ENCODE measurements at places on chromosomes 2 and 18.

GRCh38 chr18:54878659-54879358, 50.5 kb downstream of the RAB27B start:
- H3K27me3 ChIP-seq, result no peaks in the 10 kb centered on the region
- H3K36me3 ChIP-seq, result no peaks in the 10 kb centered on the region
- H3K27ac ChIP-seq, result no peak overlapping the region
- no peak overlapping the region for H3K4me3 ChIP-seq

GRCh38 chr18:67301592-67301991, 214.9 kb downstream of the DSEL start:
- peak; percentile 37 for DNase-seq
- peak overlapping the region; percentile 22 for H3K27ac ChIP-seq
- no peaks in the 10 kb centered on the region for H3K27me3 ChIP-seq
- peak overlapping the region; percentile 32 for H3K4me3 ChIP-seq
- H3K4me1 ChIP-seq, result peaks cover 8% of the 10 kb centered on the region

GRCh38 chr2:75199428-75200011, at the start of gene TACR1:
Gene TACR1 (minus strand): TSS chr2:75199520. CDS start chr2:75198934, 586 bp downstream.
- H3K36me3 ChIP-seq, result no peaks in the 10 kb centered on the region
- H3K4me3 ChIP-seq, result peak within 1 kb of the TSS; percentile 73
- 0 out of 2 replicates have a peak, but pooled peaks cover 3% of the 10 kb centered on the region for H3K4me1 ChIP-seq
- no peak within 1 kb of the TSS for H3K27ac ChIP-seq

DNA sequence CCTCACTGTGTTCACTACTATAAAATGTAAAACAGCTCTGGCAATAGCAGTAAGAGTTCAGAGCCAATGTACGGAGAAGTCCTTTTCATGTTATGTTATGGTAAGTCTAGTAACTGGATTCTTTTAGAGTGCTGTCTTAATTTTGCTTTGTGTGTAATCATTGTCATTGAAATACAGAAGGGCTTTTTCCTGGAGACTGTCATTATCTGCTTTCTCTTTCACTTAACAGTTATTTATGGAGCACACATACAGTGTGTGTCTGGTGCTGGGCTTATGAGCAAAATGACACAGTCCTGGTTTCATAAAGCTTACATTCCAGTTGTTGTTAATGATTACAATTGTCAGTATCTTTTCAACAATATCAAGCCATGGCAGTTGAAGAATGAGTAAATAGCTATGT, 95.5 kb downstream of the CCDC102B start:
- H3K27me3 ChIP-seq, result no peaks in the 10 kb centered on the region
- no peak for DNase-seq
- no peak overlapping the region for H3K4me3 ChIP-seq
- no peaks in the 10 kb centered on the region for H3K4me1 ChIP-seq
- no peak overlapping the region for H3K27ac ChIP-seq

DNA sequence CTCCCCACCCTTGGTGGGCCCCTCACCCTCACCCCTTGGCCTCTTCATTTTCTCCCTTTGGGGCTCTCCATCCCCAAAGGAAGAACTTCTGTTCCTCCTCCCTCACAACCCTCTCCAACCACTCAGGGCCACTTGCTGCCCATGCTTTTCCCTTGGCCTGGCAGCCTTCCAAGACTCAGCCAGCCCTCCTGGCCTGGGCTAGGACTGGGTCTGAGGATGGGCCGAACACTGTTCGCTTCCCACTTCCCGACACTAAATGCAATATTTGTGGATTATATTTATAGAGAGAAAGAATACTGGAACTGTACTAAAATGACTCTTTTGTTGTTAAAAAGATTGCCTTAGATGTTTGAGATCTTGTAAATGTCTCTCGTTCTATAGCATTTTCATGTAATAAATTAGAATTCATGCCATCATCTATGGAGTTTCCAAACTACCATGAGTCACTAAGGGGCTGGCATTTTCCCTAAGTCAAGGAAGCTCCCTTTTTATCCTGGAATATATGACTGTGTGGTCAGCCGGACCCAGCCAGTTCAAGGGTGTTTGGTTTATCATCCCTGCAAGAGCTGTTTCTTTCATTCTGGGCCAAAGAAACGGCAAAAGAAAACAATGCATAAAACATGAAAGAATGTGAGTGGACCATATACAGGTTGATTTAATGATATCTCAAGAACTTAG, 3.8 kb downstream of the CXCR2 start:
- H3K27ac ChIP-seq, result no peak overlapping the region
- DNase-seq, result peak; percentile 43
- H3K27me3 ChIP-seq, result peaks cover 68% of the 10 kb centered on the region
- no peaks in the 10 kb centered on the region for H3K36me3 ChIP-seq

DNA sequence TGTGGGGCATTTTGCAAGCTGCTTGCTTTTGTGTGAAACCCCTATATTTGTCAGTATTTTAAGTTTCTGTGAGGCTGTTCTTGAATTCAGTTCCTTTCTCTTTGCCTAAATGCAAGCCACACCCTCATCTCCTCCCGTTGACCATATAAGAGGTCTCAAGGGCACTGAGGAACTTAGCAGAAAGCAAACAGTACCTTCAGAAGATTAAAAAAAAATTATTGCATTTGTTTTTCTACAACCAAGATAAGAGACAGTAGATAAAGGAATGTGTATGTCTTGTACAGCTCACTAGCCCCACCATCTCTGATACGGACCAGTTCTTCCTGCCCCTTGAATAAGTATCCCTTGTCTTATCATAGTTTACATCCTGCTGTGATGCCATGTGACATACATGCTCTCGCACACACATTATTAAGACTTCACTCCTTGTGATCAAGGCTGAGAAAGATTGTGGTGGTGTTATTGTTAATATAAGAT, 64.2 kb downstream of the NPAS2 start:
- no peaks in the 10 kb centered on the region for H3K4me1 ChIP-seq
- DNase-seq, result no peak
- no peak overlapping the region for H3K27ac ChIP-seq
- H3K36me3 ChIP-seq, result no peaks in the 10 kb centered on the region
- no peaks in the 10 kb centered on the region for H3K27me3 ChIP-seq
- H3K4me3 ChIP-seq, result no peak overlapping the region

GRCh38 chr2:181174611-181175580, 194.5 kb downstream of the UBE2E3 start:
- no peak overlapping the region for H3K4me3 ChIP-seq
- no peak overlapping the region for H3K27ac ChIP-seq
- no peaks in the 10 kb centered on the region for H3K36me3 ChIP-seq
- DNase-seq, result no peak

GRCh38 chr2:198371921-198372543, 567.6 kb downstream of the PLCL1 start:
- peak overlapping the region; percentile 79 for H3K4me3 ChIP-seq
- H3K36me3 ChIP-seq, result no peaks in the 10 kb centered on the region
- peak; percentile 79 for DNase-seq
- no peaks in the 10 kb centered on the region for H3K27me3 ChIP-seq
- H3K4me1 ChIP-seq, result peaks cover 8% of the 10 kb centered on the region

GRCh38 chr2:55995211-55995610, 71.6 kb upstream of the EFEMP1 start:
- no peak overlapping the region for H3K27ac ChIP-seq
- H3K4me1 ChIP-seq, result peaks cover 38% of the 10 kb centered on the region
- no peaks in the 10 kb centered on the region for H3K27me3 ChIP-seq
- DNase-seq, result no peak
- H3K36me3 ChIP-seq, result no peaks in the 10 kb centered on the region

DNA sequence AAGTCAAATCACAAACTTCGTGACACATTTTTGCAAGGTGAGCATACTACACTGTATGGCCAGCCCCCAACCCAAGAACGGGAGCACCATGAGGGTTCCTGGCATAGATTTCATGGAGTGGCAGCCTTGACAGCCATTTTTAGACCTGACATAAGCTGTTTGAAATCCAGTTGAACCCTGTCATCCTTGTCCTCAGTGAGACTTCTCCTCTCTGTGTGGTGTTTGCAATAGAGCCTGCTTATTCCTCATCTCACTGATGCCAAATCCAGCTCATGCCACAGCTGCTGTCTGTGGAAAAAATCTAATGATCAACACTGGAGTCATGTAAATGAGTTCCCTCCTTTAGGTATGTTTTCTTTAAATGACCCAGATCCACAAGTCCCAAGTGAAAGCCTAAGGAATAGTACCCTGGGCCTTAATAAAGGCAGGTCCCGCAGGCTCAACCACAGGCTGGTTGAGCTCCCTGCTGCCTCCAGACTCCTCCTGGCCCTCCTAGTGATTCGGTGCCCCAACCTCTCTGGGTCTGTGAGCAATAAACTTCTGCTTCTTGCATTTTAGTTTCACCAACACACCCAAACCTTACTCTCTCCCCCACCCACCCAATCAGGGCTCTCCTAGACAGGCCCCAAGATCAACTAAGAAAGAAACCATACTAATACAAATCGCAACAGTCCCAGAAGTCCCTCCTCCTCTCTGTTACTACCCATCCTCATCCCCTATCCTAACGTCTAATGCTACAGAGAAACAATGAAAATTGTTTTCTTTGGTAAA, 8.4 kb upstream of the CREG2 start:
- H3K4me1 ChIP-seq, result peaks cover 18% of the 10 kb centered on the region
- H3K27me3 ChIP-seq, result no peaks in the 10 kb centered on the region
- peak; percentile 39 for DNase-seq
- H3K4me3 ChIP-seq, result no peak overlapping the region
- peak overlapping the region; percentile 91 for H3K27ac ChIP-seq

- H3K4me1 ChIP-seq, result no peaks in the 10 kb centered on the region
- no peaks in the 10 kb centered on the region for H3K36me3 ChIP-seq
- no peak overlapping the region for H3K4me3 ChIP-seq
- H3K27ac ChIP-seq, result no peak overlapping the region
- H3K27me3 ChIP-seq, result no peaks in the 10 kb centered on the region
- DNase-seq, result peak; percentile 34
These were observed 1377.0 kb downstream of the SUCLG1 start for GRCh38 chr2:83081826-83082690.

- no peaks in the 10 kb centered on the region for H3K36me3 ChIP-seq
- no peak overlapping the region for H3K27ac ChIP-seq
- no peaks in the 10 kb centered on the region for H3K4me1 ChIP-seq
- no peak overlapping the region for H3K4me3 ChIP-seq
- H3K27me3 ChIP-seq, result no peaks in the 10 kb centered on the region
These were observed 33.6 kb downstream of the ASXL3 start for GRCh38 chr18:33611525-33612135.

- no peak overlapping the region for H3K4me3 ChIP-seq
- peaks cover 9% of the 10 kb centered on the region for H3K4me1 ChIP-seq
- no peaks in the 10 kb centered on the region for H3K36me3 ChIP-seq
- no peak for DNase-seq
These were observed 124.4 kb downstream of the ARL4C start for GRCh38 chr2:234372506-234372905.

- no peak for DNase-seq
- H3K27me3 ChIP-seq, result peaks cover 83% of the 10 kb centered on the region
- H3K36me3 ChIP-seq, result no peaks in the 10 kb centered on the region
- no peak overlapping the region for H3K4me3 ChIP-seq
These were observed 3.3 kb upstream of the POU3F3 start for GRCh38 chr2:104850361-104851290.

DNA sequence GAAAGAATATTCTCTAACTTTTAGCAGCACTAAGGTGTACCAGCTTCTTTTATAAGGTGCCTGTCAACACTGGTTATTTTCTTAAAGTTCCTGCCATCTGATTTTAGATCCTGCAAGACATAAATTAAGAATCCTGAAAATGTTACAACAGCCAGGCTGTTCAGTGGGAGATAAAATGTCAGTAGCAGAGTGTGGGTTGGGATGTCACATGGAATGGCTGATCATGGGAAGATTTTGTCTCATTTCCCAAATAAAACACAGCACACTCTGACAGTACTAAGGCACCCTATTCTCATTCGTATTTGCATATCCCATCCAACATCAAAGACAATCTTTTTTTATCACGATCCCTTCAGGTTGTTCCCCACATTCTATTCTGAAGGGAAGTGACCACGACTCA, 2.4 kb upstream of the COX7A2L start:
- H3K4me1 ChIP-seq, result peaks cover 26% of the 10 kb centered on the region
- H3K4me3 ChIP-seq, result no peak overlapping the region
- no peak overlapping the region for H3K27ac ChIP-seq
- no peaks in the 10 kb centered on the region for H3K27me3 ChIP-seq
- DNase-seq, result no peak

DNA sequence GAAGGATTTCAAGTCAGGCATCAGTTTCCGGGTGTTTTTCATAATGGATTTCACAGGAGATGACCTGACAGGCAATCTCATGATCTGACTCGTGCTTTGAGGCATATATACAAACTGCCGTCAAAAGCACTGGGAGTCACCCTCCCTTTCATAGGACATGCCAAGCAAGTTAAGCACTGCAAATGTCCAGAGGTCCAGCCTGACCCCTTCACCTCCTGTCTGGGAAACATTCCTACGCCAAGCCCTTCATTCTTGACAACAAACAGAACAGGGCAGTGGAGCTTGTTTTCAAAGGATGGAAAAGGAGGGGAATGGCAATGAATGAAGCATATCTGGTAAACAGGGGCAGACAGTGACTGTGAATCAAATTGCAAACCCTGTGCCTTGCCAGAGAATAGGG, 963.6 kb downstream of the BCL11A start:
- H3K36me3 ChIP-seq, result no peaks in the 10 kb centered on the region
- no peak overlapping the region for H3K4me3 ChIP-seq
- H3K27ac ChIP-seq, result no peak overlapping the region
- no peaks in the 10 kb centered on the region for H3K27me3 ChIP-seq

Data from GM23248 (cell line).